ENCODE measurements at places on chromosomes 3 and 15.

- DNase-seq: no peak
Observed at GRCh38 chr3:111846039-111846438, 13.0 kb upstream of the PHLDB2 start.

DNA sequence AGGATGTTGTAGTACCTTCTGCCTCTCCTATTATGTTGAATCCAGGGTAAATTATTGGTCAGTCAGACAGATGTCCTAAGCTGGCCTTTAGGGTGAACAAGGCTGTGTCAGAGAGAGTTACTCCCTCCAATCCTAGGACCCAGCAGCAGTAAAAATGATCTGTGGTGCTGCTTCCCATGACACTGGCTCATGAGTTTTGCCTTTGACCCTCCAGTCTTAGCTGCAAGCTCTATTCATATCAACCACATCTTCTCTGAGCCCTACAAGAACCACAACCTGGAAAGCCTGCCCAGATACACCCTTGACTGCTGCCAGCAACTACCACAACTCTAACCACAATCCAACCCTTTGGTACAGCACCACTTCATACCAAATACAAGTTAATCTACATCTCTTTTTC, 27.2 kb upstream of the PHLDB2 start:
- DNase-seq: no peak

- DNase-seq: no peak
Observed at GRCh38 chr3:41600616-41601015, 361.3 kb downstream of the ULK4 start.

GRCh38 chr15:40743921-40744814, 10.9 kb downstream of the RMDN3 start:
- DNase-seq: no peak

DNA sequence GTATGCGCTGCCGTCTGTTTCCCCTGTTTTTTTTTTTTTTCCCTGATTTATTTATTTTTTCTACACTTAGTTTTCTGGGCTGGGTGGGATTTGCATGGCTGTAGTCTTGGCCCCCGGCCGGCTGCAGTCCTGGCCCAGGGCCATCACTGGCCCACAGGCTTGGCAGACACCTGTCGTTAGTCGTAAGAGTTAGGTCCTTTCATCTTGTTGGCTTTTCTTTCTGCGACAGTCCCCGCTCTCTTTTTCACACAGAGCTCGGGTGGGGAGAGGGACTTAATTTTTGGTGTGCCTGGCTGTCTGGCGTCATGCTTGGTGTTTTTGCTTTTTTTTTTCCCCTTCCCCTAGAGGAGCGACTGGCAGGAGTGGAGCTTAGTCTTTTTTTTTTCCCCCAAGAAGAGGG, 183.4 kb downstream of the KLF13 start:
- DNase-seq: no peak

GRCh38 chr15:63722204-63722808, 111.4 kb downstream of the HERC1 start:
- no peak for DNase-seq

All from GM13977 (cell line).